M059J (cell line): ENCODE measurements at places on chromosomes 1 and 21.

DNA sequence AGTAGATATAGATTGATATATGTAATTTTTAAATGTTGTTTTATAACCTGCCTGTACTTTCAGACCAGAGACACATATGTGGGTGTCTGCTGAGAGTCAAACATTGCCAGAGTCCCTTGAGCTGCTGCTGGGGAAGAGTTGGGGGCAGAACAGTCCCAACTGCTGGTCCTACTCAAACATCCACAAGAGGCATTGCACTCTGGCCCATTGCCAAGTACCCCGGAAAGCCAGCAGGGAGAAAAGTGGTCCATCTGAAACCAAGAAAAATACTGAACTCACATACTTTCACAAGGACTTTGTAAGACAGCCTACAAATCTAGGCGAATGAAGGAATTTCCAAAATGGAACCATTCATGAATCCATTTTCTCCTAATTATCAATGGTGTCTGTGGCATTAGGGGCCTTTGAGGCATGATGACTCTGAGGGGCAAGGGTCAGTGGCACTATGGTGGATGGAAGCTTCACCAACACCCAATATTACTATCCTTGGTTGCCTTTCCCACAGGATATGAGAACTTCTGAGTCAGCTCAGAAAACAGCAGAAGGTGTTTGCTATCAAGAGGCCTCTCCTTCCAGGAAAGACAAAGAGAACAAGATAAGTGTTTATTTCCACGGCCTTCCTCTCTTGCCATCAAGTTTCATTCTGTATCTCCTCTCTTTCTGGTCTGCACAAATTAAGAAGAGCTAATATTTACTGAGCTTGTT is 7.3 kb upstream of the TBX15 start:
- no peak for DNase-seq

DNA sequence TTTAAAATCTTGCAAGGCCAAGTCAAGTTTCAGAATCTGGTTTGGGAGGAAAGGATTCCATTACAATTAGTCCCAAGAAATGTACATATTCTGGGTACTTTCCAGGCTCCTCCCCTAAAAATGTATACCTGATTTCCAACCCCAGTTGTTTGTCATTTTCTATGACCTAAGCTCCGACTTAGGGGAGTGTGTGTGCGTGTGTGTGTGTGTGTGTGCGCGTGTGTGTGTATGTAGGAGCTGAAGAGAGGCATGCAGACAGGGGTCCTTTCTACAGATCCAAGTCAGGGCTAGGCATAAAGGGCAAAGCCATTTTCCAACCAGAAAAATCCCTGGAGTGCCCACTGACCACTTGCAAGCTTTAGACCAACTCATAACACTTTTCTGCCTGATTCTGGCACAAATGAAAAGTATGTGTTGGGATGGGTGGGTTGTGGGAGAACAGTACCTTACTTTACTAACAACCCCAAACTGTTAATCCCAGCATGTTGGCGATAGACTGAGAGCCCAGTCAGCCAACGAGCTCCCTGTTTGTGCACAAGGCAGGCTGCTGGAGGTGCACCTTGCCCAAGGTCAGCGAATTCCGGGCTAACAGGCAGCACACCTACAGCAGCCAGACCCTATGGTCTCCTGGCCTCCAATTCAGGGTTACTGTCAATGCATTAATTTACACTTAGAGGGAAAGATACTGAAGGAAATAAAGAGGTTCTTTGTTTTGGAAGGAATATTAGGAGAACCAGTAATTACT is 1.7 kb downstream of the TRABD2B start:
- no peak for DNase-seq

DNA sequence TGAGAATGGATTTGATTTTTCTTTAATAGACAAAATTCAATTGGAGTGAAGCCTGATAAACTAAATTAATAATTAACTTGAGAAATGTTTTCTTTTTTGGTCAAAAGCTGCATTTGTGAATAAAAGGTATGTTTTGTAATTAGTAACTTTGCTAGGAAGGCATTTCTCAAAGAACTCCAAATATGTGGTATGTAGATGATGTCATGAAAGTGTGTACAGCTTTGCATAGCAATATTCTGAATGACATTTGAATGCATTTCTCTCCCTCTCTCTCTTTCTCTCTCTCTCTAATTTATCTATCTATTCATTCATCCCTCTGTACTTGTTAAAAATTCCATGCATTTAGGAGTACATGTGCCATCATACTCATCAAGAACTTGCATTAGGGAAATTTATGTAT is 109.1 kb upstream of the ADAMTS5 start:
- no peak for DNase-seq

- DNase-seq = peak; percentile 44
Observed at GRCh38 chr1:54464477-54465146, 58.4 kb upstream of the SSBP3 start.

- peak; percentile 58 for DNase-seq
Observed at GRCh38 chr1:159008744-159009188, 941 bp upstream of the IFI16 start.
